ENCODE measurements at places on chromosomes 1 and 21. TPM values are rescaled to one million over a fixed set of nuclear protein-coding genes. Genes with fewer than 3 reads are reported as not detected.

Gene TNFRSF14
- 36.6 TPM for total RNA-seq

Gene CYB5RL
- 10.3 TPM for total RNA-seq

Gene PLEKHG5
- 11.2 TPM for total RNA-seq

Gene NEK2
- 2.4 TPM for total RNA-seq

Gene GPR25
- not detected for total RNA-seq

All from osteoblast (primary cell).